ENCODE measurements at places on chromosomes 5 and 9.

DNA sequence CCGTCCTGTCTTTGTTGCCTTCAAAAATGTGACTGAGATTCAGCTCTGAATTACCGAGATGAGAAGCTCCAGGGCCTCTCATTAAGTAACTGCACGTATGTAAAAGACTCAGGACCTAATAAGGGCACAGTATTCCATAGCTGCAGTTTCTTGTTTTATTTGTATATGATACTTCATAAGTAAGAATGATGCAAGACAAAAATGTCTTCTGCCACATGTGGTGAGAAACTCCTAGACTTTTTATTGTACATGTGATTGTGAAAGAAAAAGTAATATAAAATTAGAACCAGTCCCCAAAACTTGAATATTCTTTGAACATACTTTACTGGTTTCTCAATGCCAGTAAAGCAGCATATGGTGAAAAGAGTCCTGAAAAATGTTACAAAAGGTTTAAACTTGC is 110.1 kb upstream of the OTULINL start:
- no peak for DNase-seq

DNA sequence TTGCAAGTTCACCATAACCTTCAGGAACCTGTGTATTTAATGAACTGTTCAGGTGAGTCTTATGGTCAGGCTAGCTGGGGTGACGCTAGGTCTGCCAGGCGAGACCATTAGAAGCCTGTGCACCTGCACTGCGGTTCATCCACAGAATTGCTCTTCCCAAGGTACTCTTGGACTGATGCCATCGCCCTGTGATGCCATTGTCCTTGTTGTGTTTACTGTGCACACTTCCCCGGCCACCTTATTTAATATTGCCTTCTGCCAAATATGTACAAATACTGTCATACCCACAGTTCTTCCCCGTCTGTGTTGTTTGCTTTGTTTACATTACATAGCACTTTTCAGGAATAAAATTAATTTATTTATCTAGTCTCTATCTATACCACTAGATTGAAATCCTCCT is 66.3 kb downstream of the RCL1 start:
- DNase-seq, result no peak

- no peak for DNase-seq
Measured at GRCh38 chr5:145118127-145118526, 717.0 kb downstream of the PRELID2 start.

- no peak for DNase-seq
Measured at GRCh38 chr5:162956570-162956969, 480.8 kb upstream of the CCNG1 start.

GRCh38 chr5:137236252-137236651 is 262.9 kb downstream of the SPOCK1 start:
- DNase-seq, result no peak

- no peak for DNase-seq
Measured at GRCh38 chr5:5304361-5305020, 118.0 kb upstream of the ICE1 start.

DNA sequence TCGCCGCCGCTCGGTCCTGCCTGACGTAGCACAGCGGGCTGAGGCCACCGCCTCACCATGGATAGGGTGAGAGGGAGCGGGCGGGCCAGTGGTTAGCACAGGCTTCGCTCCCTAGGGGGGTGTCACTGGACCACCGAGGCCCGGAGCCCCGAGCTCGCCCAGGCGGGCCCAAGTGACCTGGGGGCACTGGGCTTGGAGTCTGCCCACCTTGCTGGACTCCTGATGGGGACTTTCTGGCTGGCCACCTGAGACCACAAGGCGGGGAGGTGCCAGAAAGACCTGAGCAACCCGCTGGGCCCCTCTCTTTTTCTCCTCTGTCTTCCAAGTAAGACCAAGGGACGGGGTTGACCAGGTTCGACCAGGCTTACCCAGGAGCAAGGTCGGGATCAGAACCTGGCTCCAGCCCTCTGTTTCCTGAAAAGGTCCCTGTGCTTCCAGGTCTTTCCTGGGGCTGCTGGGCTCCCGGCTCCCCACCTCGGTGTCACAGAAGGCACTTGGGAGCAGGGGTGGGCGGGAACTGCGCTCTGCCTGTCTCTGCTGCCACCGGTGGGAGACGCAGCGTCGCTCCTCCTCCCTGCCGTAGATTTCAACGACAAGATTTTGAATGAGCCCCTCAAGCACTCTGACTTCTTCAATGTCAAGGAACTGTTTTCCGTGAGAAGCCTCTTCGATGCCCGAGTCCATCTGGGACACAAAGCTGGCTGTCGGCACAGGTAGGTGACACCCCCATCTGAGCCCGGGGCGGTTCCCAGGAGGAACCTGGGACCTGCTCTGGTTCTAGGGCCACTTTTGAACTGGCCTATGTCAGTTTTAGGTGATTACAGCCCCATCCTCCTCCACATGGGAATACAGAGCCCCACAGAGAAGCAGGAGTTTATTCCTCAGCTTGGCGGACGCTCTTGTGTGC is 1.0 kb downstream of the MRPS2 start:
- DNase-seq, result no peak
